ENCODE measurements at places on chromosomes 11 and 22.

DNA sequence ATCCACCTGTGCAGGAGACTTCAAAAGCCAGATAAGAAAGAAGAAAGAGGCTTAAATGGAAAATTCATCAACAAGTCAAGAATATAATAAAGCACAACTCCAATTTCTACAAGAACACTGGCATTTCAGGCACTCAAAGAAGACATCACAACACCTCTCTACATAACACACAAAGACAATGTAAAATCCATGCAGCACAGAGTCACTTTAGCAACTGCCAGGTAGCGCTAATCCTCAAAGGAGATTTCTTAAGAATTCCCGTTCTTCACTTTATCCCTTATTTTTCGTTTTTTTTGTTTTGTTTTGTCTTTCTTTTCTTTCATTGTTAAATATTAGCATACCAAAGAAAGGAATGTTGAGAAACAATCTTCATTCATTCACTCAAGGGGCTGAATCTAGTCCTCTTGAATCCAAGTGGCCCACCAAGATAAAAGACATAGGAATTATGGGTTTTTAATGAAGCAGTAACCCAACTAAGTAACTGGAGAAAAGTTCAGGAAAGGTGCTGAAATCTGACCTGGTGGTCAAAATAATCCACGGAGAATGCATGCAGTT is 95.0 kb downstream of the CADM1 start:
- no peak for DNase-seq

GRCh38 chr11:132119573-132119972 is 749.2 kb downstream of the NTM start:
- DNase-seq, result no peak

GRCh38 chr11:30411383-30411782 is 88.5 kb downstream of the ARL14EP start:
- DNase-seq, result no peak

GRCh38 chr11:20112291-20113148 is 47.8 kb downstream of the DBX1 start:
- DNase-seq, result no peak

DNA sequence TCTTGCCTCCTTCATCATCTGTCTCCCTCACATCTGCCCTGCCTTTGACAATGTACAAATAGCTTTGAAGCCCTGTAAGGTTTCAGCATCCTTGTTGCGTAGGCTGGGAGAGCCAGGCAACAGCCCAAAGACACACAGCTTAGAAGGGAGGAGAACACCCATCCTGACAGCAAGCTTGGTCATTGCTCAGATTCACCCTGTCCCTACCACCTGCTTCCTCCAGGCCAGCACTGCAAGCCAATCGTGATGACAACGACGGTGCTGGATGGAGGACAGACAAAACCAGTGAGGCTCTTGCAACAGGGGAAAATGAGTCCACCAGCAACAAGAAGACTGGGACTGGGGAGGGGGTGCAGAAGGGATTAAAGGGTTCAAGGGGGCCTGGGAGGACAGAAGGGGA is 32.9 kb upstream of the CD5 start:
- no peak for DNase-seq

DNA sequence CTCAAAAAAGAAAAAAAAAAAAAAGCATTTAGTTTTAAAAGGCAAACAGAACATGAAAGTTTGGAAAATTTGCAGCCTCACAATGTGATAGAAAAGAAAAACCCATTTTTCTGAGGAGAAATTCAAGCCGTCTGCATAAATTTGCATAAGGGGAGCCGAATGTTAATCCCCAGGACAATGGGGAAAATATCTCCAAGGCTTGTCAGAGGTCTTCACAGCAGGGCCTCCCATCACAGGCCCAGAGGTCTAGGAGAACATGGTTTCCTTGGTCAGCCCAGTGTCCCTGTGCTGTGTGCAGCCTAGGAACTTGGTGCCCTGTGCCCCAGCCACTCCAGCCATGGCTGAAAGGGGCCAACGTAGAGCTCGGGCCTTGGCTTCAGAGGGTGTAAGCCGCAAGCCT is 109.1 kb downstream of the TRIM44 start:
- no peak for DNase-seq

GRCh38 chr11:128480665-128481064 is 106.7 kb downstream of the ETS1 start:
- DNase-seq, result no peak

DNA sequence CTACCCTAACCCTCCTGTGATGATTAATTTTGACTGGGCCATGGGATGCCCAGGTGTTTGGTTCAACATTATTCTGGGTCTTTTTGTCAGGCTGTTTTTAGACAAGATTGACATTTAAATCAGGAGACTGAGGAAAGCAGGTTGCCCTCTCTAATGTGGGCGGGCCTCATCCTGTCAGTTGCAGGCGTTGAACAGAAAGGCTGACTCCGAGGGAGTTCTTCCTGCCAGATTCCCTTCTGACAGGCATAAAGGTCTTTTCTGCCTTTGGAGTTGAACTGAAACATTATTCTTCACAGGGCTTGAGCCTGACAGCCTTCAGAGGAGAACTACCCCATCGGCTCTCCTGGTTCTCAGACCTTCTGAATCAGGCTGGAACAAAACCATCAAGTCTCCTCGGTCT is 4.3 kb upstream of the PSMC3 start:
- DNase-seq, result no peak

- DNase-seq, result no peak
Observed at GRCh38 chr11:57397394-57397990, 7.0 kb upstream of the PRG2 start.

DNA sequence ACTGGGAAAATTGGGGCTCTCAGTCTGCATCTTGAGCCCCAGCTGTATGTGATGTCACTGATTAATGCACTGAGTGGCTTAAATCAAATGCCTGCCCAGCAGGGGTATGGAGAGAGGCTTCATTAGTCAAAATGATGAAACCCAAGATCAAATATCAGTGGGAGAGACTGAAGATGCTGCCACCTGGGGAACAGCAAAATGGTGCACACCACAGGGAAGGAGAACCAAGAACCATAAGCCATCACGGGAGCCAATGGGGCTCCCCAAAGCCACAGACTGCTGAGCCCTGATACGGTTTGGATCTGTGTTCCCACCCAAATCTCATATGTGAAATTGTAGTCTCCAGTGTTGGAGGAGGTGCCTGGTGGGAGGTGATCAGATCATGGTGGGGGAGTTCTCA is 85.6 kb downstream of the CTTN start:
- DNase-seq, result no peak
